ENCODE measurements at places on chromosomes 3 and 15.

GRCh38 chr15:67093504-67093862 is 28.1 kb downstream of the SMAD3 start:
- DNase-seq = no peak

DNA sequence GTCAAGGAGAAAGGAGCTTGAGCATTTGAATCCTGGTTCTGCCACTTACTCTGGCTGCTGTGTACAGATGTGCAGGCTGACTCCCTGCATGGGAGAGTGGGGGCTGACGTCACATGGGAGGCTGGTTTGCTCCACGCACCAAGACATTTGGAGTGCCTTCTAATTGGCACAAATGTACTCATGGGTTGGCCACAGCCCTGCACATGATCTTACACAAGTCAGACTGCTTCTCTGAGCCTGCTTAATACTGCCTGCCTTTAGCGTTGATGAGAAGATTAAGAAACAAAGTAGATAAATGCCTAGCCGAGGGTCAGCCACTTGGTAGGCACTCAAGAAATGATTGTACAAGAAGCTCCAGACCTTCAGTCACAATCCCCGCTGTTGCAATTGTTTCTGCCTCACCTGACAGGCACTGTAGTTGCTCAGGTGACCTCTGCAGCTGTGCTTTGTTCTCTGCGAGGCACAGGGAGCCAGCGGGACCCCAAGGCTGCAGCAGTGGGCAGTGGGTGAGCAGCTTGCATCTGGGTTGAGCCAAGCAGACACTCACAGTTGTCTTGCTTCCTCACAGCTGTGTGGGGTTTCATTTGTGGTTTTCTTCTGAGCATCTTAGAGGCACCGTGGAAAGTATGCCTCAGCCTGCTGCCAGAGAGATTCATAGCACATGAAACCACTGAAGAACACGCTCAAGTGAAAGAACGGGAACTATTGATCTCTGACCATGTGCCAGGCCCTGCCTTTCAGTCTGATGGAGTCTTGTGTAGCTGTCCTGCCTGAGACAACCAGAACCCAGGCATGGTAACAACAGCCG is 33.1 kb downstream of the GRK7 start:
- DNase-seq = no peak

- DNase-seq = no peak
These were observed 747 bp downstream of the MYL3 start for GRCh38 chr3:46862369-46863025.

DNA sequence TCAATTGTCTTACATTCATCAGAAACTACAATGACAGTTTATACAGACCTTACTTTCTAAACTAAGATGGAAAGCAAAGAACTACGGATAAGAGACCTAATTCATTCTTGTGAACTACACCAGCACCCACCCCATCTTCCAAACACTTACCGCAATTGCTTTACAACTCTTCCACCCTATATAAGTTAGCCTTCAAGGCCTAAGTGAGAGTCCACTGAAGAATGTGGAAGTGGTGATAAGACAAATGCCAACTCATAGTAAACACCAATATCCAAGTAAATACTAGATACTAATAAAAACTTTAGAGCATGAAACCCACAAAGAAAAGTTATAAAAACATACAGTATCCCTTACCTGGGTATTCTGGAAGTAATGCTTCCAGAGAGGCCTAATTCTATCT is 13.6 kb downstream of the ARF4 start:
- DNase-seq = no peak

DNA sequence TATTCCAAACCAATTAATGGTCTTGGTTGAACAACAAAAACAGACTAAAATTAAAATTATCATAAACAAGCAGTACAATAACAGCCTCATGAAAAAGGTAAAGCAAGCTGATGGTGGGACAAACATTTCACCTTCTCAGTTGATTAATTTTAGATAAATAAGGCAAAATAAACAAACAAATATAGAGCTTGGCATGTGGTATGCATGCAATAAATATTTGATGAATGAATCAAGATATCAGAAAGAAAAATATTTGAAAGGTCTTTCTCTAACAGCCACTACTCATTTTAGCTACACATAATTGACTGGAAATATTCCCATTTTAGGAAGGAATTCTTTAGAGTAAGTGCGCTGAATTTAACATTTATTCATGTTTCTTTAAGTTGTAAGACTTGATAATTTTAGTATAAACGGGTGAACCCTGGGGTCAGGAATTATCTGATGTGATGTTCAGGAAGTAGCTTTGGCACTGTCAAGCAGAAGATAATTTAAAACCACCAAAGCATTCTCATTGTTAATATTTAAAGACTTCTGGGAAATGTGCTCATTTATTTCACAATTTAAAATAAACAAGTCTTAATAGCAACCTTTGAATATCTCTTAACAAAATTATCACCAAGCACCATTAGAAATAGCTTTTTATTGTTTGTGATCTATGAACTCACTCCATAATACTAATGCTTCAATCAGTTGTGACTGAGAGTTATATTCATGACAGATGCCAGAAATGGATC is 372.3 kb upstream of the TGFBR2 start:
- no peak for DNase-seq

DNA sequence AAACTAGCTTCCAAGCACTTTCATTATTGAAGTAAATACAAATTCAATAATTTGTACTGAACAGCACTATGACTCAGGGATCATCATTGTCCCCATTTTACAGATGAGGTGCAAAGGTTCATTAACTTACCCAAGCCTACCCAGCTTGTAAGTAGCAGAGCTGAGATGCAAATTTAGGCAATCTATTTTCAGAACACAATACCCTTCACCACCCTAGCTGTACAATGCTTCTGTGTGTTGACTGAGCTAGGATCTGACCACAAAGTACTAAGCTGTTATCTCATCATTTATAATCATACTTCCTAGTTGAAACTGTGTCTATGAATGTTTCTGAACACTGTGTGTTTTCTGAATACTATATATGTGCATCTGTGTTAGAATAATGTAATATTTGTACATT is 3.2 kb upstream of the ILDR1 start:
- no peak for DNase-seq

- DNase-seq = peak; percentile 74
These were observed 93.1 kb downstream of the LRIG1 start for GRCh38 chr3:66407611-66408218.

DNA sequence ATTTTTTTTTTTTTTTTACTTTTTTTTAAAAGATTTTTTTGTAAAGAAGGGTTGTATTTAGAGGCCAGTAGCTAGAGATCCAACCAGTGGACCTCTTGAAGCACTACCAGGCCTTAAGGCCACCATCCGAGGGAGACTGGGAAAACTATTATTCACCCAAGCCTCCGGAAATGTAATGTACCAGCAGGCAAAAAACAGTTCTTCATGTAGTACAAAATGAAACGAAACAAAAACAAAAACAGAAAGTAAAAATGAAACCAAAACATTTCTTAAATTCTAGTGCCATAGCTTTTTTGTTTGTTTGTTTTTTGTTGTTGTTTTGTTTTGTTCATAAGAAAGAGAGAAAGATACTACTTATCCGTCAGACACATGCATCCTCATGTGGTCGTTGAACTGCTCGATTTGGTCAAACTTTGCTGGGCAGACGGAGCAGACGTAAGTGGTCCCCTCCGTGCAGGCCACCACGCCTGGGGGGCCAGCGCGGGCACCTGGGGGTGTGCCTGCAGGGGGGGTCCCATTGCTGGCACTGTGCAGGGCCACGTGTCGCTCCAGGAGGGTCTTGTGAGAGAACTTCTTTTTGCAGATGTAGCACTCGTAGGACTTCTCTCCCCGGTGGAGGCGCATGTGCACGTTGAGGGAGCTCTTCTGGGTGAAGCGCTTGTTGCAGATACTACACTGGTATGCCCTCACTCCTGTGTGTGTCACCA is 45.0 kb downstream of the TIGIT start:
- DNase-seq = no peak

DNA sequence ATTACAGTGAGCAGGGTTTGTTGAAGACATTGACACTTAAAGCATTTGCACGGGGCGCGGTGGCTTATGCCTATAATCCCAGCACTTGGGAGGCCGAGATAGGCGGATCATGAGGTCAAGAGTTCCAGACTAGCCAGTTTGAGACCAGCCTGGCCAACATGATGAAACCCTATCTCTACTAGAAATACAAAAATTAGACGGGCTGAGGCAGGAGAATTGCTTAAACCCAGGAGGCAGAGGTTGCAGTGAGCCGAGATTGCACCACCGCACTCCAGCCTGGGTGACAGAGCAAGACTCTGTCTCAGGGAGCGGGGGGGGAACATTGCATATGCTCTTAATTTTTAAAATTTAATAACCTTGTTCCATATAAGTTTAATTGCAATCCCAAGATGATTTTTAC is 11.9 kb downstream of the STT3B start:
- DNase-seq = no peak

- DNase-seq = no peak
These were observed 331.8 kb upstream of the ARHGEF26 start for GRCh38 chr3:153789380-153789779.

GRCh38 chr15:40313531-40314398 is 6.0 kb upstream of the PLCB2 start:
- no peak for DNase-seq

DNA sequence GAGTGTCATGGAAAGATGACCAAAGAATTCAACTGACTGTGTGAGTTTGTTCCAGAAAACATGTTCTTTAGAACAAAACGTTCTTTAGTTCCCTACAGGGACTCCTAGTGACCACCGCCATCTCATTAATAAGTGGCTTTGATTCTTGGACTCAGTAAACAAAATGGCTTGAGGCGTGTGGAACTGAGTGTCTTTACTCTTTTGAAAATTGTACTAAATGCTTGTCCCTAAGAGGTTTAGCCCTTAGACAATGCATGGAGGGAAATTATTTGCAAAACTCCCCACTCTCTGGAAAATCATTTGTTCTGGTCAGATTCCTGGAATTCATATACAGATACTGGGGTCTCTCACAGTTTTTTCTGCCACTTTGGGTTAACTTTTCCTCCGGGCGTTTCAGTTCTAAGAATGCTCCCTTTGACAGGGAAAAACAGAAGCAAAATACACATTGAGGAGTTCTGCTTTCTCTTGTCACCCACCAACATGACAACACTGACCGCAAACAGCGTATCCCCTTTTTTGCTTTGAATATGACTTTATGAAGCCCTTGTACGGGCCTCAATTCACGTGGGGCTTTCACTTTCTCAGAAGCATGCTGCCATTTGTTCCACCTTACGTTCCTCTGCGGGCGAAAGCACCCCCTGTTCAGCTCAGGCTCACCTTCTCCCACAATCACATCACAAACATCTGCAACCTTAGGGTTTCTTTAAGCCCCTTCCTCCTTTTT is 15.3 kb upstream of the NRROS start:
- DNase-seq = no peak

- no peak for DNase-seq
These were observed 301.7 kb downstream of the NTRK3 start for GRCh38 chr15:87954793-87955192.

GRCh38 chr3:176951586-176952292 is 245.5 kb downstream of the TBL1XR1 start:
- no peak for DNase-seq

GRCh38 chr3:54777141-54777540 is 150.7 kb downstream of the LRTM1 start:
- DNase-seq = no peak

DNA sequence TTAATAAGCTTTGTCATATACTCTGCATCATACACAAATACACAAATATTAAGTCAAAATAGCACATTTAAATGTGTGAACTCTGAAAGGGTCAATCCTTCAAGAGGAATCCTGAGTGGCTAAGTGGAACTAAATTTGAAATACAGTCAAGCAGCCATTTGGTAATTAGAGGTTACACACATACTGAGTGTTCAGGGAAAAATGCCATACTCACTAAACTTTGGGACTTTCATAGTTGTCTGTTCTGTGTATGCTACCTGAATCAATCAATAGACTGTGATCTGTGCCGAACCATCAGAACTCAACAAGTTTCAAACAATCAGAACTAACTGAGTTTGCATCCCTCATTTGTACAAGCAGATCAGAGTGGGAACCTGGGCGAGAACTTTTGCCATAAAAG is 15.3 kb downstream of the ANKRD28 start:
- no peak for DNase-seq

DNA sequence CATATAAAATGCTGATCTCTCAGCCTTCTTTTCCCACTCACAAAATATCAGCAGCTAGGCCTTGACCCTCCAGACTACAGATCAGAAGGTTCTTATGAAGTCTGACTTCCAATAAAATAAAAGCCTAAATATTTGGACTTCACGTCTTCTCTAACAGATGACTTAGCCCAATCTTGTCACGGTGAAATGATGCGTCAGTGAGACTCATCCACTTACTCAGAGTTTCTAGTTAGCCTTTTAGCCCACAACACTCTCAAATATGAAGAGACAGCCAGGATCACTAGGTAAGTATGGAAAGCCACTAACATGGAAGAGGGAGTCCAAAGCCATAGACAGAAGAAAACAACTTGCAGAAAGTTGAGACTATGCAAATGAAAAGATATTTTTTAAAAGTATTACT is 601.2 kb downstream of the PYDC2 start:
- no peak for DNase-seq

DNA sequence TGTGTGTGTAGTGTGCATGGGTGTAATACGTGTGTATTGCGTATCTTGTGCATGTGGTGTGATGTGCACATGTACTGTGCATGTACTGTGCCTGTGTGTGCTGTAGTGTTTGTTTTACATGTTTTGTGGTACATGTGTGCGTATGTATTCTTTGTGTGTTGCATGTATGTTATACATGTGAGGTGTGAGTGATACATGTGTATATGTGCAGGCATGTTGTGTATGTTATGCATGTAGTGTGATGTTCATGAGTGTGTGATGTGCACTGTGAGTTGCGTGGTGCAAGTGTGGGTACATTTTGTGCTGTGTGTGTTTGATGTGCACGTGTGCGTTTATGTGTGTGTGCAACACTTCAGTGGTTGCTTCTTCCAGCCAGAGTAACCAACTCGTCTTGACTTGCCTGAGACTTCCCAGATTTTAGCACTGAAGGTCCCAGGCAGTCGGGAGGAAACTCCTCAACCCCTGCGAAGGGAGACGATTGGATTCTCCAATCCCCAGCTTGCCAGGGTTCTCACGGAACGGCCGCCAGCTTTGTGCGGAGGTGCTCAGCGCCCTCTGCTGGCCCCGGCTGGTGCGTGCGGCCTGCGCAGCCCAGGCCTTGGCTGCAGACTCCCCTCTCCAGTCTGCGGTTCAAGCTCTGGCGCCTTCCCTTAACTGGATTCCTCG is 3.6 kb downstream of the GALNT15 start:
- DNase-seq = peak; percentile 93

- no peak for DNase-seq
These were observed 192.8 kb upstream of the LINGO1 start for GRCh38 chr15:77825546-77825945.

DNA sequence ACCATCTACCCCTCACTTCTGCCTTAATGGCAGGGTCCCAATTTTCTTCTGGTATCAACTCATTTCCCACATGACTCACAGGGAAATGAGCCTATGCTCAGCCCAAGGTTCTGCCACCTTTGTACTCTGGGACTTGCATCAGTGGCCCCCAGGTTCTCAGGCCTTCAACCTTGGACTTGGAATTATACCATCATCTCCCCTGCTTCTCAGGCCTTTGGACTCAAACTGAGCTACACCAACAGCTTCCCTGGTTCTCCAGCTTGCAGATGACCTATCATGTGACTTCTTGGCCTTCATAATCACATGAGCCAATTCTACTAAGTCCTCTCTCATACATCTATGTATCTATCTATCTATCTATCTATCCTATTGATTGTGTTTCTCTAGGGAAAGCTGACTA is 149.5 kb downstream of the PLCH1 start:
- DNase-seq = no peak
